ENCODE measurements at places on chromosomes 4 and X. TPM values are rescaled to one million over a fixed set of nuclear protein-coding genes. Genes with fewer than 3 reads are reported as not detected.

DNA sequence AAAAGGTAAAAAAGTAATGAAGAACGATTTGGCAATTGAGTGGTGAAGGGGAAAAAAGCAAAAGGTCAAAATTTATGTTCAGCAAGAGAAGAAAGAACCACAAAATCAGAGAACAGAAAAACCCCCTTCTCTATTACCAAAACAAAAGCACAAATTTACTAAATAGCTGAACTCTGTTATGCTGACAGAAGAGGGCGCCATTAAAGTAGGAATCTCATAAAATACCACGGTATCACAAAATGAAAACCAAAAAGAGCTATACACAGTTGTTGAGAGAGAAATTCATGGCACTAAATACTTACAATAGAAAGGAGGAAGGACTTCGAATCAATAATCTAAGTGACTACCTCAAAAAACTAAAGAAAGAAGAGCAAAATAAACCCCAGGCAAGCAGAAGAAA is 69.6 kb upstream of the CXorf66 start:
- DNase-seq = no peak

- DNase-seq = no peak
Measured at GRCh38 chr4:36241771-36242170, 2.5 kb downstream of the ARAP2 start.

GRCh38 chr4:44558031-44558605 is 93.3 kb downstream of the YIPF7 start:
- no peak for DNase-seq

DNA sequence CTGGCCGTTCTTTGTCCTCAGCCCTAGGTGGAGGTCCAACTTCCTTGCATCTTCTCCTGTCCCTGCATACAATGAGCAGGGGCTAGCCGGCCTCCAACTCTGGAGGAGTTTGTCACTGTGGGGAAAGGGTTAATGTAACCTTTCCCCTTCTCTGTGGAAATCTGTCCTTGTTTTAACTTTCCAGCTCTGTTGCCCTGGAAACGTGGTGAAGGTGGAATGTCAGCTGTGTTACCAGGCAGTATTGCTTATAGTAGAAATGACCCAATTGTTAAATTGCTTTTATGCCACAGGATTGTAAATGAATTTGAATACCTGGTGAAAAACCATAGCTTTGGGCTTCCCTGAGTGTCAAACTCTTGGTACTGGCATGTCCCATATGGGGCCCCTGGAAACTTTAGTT is 131.6 kb upstream of the SCML1 start:
- DNase-seq = no peak

DNA sequence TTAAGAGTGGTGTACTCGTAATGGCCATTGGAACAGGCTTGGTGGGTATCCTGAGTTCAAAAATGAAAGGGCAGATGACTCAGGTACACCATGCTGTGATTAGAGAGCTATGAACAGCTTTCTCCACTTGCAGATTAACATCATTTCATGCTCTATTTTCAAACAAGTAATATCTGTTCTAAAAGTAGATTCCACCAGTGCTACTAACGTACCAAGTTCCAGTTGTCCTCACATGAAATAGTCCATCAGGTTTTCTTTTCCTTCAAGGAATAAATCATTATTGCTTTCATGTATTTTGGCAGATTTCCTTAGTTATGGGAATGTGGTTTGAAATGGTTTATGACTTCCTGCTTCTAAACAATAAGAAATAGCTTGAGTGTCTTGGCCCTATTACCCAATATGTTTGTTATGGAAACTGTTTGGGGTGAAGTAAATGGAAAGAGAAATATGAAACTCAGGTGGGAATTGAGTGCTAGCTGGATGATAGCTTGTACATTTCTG is 49.9 kb downstream of the PCDH7 start:
- no peak for DNase-seq

Gene NOX1
- total RNA-seq = not detected

Gene AMTN
- not detected for total RNA-seq

Gene NAP1L2
- 4.8 TPM for total RNA-seq

Gene BTK
- 0.42 TPM for total RNA-seq

Gene ZBED1
- 16.1 TPM for total RNA-seq

All from CD4-positive, alpha-beta T cell (primary cell).